Heart right ventricle (tissue), 16 donors: ENCODE measurements at places on chromosomes 12 and 14. TPM values are rescaled to one million over a fixed set of nuclear protein-coding genes. Genes with fewer than 3 reads are reported as not detected.

DNA sequence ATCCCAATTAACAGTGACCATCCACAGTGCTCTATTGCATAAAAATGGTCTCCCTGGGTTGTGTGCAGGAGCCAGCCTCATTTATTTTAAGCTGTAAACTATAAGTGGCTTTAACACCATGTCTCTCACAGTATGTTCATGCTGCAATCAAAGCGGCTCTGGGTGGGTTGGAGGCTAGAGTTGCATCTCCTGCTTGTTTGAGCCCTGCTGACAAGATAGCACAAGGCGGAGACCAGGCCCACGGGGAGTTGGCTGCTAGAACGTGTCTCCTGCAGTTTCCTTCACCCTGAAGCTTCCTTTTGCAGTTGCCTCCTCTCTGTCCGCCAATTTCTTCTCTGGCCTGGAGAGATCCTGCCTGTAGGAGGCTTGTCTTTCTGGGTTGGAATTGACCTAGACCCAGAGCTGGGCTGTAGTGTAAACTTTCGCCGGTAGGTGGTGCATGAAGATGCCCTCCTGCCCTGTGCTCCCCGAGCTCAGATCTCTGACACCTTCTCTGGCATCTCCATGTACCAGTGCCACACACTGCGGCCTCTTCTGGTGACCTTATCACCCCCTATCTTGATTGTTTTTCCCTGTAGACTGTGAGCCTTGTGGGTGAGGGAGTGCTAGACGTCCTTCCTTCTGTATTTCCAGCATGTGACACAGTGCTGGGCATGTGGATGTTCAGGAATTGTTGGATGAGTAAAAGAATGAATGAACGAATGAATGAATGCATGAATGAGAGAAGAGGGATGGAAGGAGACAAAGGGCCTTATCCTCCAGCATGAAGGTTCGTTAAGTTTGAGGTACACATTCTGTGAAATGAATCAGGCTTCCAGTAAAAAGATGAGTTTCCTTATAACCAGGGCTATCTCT is 10.4 kb downstream of the OTUB2 start:
- peak; percentile 64 for DNase-seq

GRCh38 chr12:93585247-93585646 is 12.8 kb downstream of the SOCS2 start:
- no peak for DNase-seq

- no peak for DNase-seq
Measured at GRCh38 chr12:131397493-131398181, 313.3 kb upstream of the SFSWAP start.

- DNase-seq = no peak
Measured at GRCh38 chr12:46835785-46836184, 10.0 kb upstream of the SLC38A4 start.

GRCh38 chr12:52956987-52957386 is 8.1 kb downstream of the KRT18 start:
- no peak for DNase-seq

GRCh38 chr14:21255385-21256101 is 13.7 kb downstream of the HNRNPC start:
- DNase-seq = no peak

DNA sequence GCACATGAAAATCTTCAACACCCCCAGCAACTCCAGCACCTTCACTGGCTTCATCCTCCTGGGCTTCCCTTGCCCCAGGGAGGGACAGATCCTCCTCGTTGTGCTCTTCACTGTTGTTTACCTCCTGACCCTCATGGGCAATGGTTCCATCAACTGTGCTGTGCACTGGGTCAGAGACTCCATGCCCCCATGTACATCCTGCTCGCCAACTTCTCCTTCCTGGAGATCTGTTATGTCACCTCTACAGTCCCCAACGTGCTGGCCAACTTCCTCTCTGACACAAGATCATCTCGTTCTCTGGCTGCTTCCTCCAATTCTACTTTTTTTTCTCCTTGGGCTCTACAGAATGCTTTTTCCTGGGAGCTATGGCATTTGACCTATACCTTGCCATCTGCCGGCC is 11.5 kb upstream of the OR11G2 start:
- DNase-seq = peak; percentile 5

GRCh38 chr14:101977311-101978071 is 13.1 kb downstream of the DYNC1H1 start:
- no peak for DNase-seq

- DNase-seq = no peak
Measured at GRCh38 chr14:70268760-70269159, 80.0 kb upstream of the SLC8A3 start.

DNA sequence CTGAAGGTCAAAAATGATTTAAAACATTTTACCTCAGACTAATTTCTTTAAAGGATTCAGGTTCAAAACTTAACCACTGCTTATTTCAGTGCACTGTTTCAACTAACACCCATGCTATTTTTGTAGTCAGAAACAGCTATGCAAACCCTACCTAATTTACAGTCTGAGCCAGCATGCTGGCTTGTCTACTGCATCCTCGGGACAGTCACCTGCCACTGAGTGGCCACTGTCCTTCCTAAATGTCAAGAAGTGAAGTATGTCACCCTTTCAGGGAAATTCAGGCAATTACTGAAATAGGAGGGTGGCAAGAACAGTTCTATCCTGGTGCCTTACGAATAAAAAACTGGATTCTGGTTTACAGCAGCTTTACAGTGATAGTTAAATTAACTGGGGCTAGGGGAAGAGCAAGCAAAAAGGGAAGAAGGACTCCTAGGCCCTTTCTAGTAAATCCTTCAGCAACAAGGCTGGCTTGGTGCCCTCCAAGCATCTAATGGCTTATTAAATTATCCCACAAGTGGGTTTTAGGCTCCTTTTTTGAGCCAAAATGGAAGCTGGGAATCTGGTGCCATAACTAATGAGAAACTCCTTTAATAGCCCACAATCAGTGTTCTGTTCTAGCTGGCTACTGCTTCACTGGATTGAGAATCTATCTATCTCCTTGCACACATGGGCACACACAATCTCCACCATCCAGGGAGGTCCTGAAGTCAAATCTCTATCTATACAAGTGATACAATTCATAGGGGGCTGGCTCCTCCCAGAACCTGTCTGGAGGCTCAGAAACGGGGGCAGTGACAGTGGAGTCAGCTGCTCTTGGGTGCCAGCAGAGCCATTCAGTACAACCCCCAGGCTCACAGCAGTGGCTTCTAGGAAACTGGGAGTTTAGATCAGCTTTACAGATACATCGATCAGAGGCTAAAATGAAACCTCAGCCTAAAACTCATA is 43.4 kb downstream of the SH2B3 start:
- no peak for DNase-seq

GRCh38 chr14:104770851-104771272 is 17.9 kb downstream of the SIVA1 start:
- peak; percentile 16 for DNase-seq

- no peak for DNase-seq
Measured at GRCh38 chr12:119019166-119019565, 37.8 kb downstream of the SRRM4 start.

- peak; percentile 73 for DNase-seq
Measured at GRCh38 chr14:74140374-74140850, 55.7 kb downstream of the LIN52 start.

- DNase-seq = peak; percentile 77
Measured at GRCh38 chr14:55136885-55137786, 8.1 kb downstream of the LGALS3 start.

GRCh38 chr14:87566991-87567390 is 426.0 kb downstream of the GALC start:
- no peak for DNase-seq

- no peak for DNase-seq
Measured at GRCh38 chr12:106192659-106193393, 54.1 kb upstream of the NUAK1 start.

GRCh38 chr12:69447892-69448291 is 22.3 kb upstream of the FRS2 start:
- DNase-seq = no peak

- DNase-seq = no peak
Measured at GRCh38 chr12:4346931-4347330, 25.9 kb downstream of the TIGAR start.

- DNase-seq = no peak
Measured at GRCh38 chr14:75563931-75564330, 14.5 kb upstream of the FLVCR2 start.

DNA sequence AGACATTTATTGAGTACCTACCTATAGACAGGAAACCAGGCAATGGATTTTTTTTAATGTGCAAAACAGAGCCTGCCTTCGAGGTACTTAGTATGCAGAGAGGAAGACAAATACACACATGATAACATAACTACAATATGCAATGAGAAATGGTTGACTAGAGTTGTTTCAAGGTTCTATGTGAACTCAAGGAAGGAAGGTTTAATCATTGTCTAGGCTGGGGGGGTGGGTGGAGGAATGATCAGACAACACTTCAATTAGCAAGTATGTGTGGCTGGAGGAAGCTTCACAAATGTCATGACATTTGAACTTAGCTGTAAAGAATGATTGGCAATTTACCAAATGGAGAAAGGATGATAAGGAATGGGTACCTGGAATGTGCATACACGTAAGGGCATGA is 985.3 kb downstream of the FLRT2 start:
- no peak for DNase-seq

DNA sequence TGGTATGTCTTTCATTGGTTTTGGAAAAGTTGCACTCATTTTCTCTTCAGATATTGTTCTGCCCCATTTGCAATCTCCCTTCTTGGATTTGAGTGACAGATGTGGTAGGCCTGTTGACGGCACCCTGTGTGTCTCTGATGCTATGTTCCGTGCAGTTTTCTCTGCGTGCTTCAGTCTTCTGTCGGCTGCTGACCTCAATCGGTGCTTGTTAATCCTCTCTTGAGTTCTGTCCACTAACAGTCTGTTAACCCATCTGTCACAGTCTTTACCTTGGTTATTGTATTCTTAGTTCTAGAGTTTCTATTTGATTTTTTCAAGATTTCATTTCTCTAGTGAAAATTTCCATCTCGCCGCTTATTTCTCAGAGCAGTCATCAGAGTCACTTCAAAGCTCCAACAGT is 20.7 kb upstream of the PLD4 start:
- DNase-seq = no peak

- no peak for DNase-seq
Measured at GRCh38 chr12:52526511-52526951, 6.3 kb upstream of the KRT5 start.

DNA sequence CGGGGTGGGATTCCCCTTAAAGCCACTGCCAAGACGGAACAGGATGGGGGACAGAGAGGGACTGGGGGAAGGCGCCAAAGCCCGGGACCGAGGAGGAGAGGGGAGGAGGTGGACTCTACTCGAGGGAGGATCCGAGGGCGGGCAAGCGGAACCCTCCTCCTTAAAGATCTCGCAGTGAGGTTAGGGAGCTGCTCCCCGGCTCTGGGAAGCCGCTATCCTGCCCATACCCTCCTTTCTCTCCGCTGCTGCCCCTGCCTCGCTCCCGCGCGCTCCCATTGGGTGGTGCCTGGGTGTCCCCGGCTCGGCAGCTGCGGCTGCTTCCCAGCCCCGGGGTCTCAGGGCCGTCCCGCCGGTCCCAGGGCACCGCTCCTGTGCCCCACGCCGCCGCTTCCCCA is 16.4 kb downstream of the KRT18 start:
- DNase-seq = no peak

DNA sequence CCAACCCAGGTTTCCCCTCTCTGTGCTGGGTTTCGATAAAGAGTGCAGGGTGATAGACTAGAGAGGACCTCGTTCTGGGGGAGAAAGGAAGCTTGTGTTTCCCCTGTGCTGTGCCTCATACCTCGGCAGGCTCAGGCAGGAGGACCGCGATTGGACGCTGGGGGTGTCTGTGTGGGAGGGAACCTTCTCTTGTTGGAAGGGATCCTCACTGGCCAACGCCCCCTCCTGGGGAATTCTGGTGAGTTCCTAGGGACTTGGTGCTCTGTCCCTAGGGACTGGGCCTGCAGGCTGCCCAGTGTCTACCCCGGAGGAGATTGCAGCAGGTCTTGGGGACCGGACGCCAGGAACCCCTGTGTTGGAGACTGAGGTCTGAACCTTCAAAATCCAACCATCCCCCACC is 157.4 kb upstream of the PRMT8 start:
- peak; percentile 33 for DNase-seq

DNA sequence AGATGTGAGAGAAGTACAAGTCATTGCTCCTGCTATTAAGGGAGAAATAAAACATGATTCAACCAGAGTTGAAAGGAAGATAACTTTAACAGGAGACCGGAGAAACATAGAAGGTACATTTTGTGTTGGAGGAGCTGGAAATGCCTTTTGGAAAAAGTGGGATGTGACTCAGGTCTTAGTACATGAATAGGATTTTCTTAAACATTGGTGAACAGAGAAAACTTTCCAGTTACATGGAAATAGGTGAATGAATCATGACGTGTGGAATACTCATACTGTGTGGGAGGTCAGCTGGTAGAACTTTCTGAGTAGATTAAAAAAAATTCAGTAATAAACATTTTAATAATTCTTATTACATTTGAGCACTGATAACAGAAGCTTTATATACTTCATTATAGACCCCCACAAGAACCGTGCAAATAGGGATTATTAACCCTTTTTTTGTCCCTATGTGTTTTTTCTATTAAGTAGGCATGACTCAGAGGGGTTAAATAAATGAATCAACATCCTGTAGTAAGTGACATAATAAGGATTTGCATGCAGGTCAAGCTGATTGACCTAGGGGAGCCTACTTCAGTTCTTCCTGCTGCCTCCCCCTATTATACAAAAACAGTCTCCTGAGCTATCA is 710.5 kb downstream of the NOVA1 start:
- DNase-seq = no peak

- no peak for DNase-seq
Measured at GRCh38 chr14:72618424-72618823, 275.5 kb downstream of the DPF3 start.

DNA sequence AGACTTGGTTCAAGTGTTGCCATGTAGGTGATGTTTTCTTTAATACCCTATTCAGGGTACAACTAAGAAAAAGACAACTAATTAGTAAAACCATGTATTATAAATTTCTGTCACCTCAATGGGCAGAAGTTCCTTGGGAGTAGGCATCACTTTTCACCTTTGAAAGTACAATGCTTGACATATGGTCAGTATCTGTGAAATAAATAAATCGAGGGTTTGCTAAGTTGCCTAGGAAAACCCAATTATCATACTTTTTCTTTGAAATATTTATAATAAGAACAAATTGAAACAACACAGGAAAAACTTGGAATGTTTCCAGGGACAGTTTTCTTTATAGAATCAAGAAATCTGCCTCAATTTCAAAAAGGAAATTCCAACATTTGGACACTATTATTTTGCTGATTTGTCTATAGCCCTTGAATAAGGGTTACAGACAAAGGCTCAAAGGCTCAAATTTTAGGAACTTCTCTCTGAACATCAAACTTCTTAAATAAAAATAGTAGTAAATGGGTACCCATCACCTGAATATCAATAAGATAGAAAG is 13.7 kb downstream of the FGD6 start:
- no peak for DNase-seq

- DNase-seq = no peak
Measured at GRCh38 chr12:93813186-93813585, 136.0 kb downstream of the CRADD start.

TRMT61A gene
- total RNA-seq = 2.9 TPM

LRRC10 gene
- 14.4 TPM for total RNA-seq

GPRC5A gene
- total RNA-seq = 3.7 TPM

FSCB gene
- total RNA-seq = not detected

BTBD6 gene
- total RNA-seq = 31.0 TPM

CSRP2 gene
- 43.5 TPM for total RNA-seq

FOXM1 gene
- total RNA-seq = not detected

ANKRD52 gene
- total RNA-seq = 27.6 TPM

CCDC197 gene
- total RNA-seq = 0.75 TPM

CLEC2A gene
- total RNA-seq = not detected

INHBE gene
- total RNA-seq = not detected

GPR135 gene
- total RNA-seq = 1.5 TPM

SIX4 gene
- 1.4 TPM for total RNA-seq

ATL1 gene
- 0.68 TPM for total RNA-seq
